ENCODE measurements at places on chromosomes 12 and 14. TPM values are rescaled to one million over a fixed set of nuclear protein-coding genes. Genes with fewer than 3 reads are reported as not detected.

The SLC25A47 gene
- not detected for total RNA-seq

The SYCP3 gene
- total RNA-seq: not detected

The AMHR2 gene
- not detected for total RNA-seq

The SMIM41 gene
- total RNA-seq: not detected

The FIGNL2 gene
- total RNA-seq: 1.7 TPM

The KLRF1 gene
- total RNA-seq: 1.2 TPM

The L3HYPDH gene
- total RNA-seq: 42.2 TPM

The FAM222A gene
- total RNA-seq: 3.1 TPM

The SPIC gene
- total RNA-seq: not detected

The CPSF2 gene
- 20.8 TPM for total RNA-seq
